ENCODE measurements at places on chromosomes 1 and 21. TPM values are rescaled to one million over a fixed set of nuclear protein-coding genes. Genes with fewer than 3 reads are reported as not detected.

Gene SLC9A1
- 1.9 TPM for total RNA-seq

Gene TFF3
- not detected for total RNA-seq

Gene PYHIN1
- not detected for total RNA-seq

Gene IFNLR1
- 0.16 TPM for total RNA-seq

Gene UMODL1
- not detected for total RNA-seq
